ENCODE measurements at places on chromosomes 12 and 14. TPM values are rescaled to one million over a fixed set of nuclear protein-coding genes. Genes with fewer than 3 reads are reported as not detected.

GRCh38 chr12:84397846-84398245 lies 514.8 kb downstream of the SLC6A15 start:
- no peak for DNase-seq

Gene DEGS2
- 5.9 TPM for total RNA-seq

- DNase-seq = no peak
These were observed 1.1 kb upstream of the ASPG start for GRCh38 chr14:104084251-104085002.

- DNase-seq = no peak
These were observed 117.7 kb downstream of the ZFP36L1 start for GRCh38 chr14:68675233-68675577.

DNA sequence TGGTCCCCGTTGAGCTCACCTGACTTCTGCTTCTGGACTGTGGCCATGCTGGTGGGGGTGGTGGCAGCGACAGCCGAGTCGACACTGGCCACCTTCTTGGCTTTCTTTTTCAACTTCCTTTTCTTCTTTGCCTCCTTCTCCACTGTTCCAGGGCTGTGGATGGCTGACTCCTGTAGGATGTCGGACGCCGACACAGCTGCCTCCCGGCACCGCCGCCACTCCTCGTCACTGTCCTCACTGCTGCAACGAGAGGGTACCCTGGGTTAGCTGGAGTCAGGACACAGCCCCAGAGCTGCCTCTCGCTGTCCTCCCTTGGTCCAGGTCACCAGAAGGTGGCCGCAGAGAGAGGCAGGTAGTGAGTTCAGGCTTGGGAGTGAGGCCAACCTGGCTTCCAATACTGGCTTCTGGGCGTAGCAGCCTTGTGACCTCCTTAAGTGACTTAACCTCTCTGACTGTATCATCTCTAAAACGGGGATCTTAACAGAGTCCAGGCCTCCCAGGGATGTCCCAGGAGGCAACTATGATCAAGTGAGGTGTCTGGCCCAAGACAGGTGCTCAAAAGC lies 12.0 kb downstream of the C12orf43 start:
- DNase-seq = no peak

DNA sequence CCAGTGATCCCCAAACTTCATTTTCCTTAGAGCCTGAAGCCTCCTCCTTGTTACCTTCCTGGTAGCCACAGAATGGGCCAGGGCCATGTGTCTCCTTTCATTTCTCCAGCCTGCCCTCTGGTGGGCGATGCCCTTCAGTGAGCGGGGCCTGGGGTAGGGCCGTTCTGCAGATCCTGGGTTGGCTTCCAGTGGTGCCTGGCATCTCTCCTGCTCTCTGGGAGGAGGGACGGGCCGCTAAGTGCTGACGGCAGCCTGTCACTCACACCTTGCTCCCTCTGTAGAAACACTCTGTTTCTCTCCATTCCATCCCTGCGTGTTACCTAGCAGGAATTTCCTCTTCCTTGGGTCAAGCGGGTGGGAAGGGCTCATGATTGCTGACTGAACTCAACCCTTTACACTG lies 232.1 kb downstream of the CACNA1C start:
- DNase-seq = peak; percentile 80

- DNase-seq = no peak
These were observed 164.2 kb upstream of the SOX5 start for GRCh38 chr12:24113701-24114100.

DNA sequence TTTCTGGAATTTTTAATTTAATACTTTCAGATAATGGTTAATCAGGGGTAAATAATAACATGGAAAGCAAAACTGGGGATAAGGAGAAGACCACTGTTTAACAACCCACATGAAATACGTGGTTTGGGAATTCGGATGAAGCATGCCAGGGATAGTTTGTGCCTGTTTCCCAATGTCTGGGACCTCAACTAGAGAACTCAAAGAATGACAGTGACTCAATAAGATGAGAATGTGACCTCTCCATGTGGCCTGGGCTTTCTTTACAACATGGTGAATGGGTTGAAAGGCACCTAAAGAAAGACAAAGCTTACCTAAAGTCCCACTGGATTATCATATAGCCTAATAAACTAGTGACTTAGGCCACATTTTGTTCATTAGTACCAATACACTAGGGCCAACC lies 460.3 kb upstream of the LRFN5 start:
- DNase-seq = no peak

GRCh38 chr12:49553512-49554088 lies 14.3 kb downstream of the MCRS1 start:
- DNase-seq = no peak

Gene OXA1L
- total RNA-seq = 79.8 TPM

GRCh38 chr12:115761784-115762183 lies 515.7 kb downstream of the MED13L start:
- no peak for DNase-seq

- no peak for DNase-seq
These were observed 20.2 kb downstream of the TNFAIP2 start for GRCh38 chr14:103143506-103143905.

DNA sequence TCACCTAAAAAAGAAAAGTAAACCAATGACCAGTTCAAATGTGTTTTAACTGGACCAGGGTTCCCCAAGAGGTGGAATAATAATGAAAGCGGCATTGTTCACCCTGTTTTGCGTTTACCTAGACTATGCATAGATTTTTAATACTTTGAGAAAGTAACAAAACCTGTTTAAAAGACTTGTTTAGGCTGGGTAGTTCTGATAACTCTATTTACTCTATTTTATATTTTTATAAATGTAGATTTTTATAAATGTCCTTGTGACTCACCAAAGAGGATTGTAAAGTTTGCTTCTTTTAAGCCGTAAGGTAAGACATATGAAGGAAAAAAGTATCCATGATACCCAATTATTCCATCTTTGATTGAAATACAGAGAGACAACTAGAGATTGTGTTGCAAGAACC lies 288.0 kb upstream of the NPAS3 start:
- no peak for DNase-seq

GRCh38 chr12:42695490-42695995 lies 106.0 kb upstream of the PRICKLE1 start:
- DNase-seq = peak; percentile 33

GRCh38 chr12:69651922-69652321 lies 41.2 kb upstream of the LRRC10 start:
- DNase-seq = no peak

Gene GZMB
- total RNA-seq = not detected

DNA sequence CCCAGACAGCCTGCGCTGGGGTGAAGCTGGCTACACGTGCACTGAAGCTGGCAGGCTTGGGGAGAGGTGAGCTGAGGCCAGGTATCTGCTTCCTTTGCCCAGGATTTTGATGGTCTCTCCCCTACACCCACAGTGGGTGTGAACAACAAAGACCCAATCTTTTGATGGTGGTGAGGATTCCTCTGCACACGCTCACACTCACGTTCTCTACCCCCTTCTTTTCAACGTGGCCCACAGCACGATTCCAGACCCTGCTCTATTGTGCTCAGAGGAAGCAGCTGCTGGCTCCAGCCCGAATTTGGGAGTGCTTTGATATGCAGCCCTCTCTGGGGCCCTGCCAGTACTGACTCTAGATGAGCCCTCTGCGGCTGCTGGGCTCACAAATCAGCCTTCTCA lies 4.9 kb downstream of the CD9 start:
- DNase-seq = no peak
